ENCODE measurements at places on chromosomes 3 and 15. TPM values are rescaled to one million over a fixed set of nuclear protein-coding genes. Genes with fewer than 3 reads are reported as not detected.
A peak's percentile ranks its signal among the peaks of the same experiment; 100 is the strongest.

The VIPR1 gene
- 5.6 TPM for total RNA-seq

GRCh38 chr15:60370869-60371136 lies 27.0 kb downstream of the ANXA2 start:
- DNase-seq: no peak

- DNase-seq: no peak
Measured at GRCh38 chr3:194001-194400, 2.6 kb upstream of the CHL1 start.

The SAMMSON gene
- not detected for total RNA-seq

DNA sequence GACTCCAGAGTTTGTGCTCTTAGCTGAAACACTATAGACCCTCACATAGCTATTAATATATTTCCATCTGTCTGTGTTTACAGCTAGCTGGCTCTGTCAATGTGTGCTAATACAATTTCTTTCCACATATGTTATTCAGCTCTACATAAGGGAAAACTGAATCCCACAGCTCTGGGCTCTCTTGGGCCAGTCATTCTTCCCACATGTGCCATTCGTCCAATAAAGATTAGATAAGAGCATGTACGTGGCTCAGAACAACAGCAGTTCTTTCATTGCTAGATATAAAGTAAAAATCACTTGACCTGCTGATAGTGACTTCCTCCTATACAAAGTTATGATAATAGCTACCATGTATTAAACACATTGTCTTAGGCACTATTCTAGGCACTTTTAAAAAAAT lies 2.8 kb upstream of the ILDR1 start:
- peak; percentile 10 for DNase-seq

DNA sequence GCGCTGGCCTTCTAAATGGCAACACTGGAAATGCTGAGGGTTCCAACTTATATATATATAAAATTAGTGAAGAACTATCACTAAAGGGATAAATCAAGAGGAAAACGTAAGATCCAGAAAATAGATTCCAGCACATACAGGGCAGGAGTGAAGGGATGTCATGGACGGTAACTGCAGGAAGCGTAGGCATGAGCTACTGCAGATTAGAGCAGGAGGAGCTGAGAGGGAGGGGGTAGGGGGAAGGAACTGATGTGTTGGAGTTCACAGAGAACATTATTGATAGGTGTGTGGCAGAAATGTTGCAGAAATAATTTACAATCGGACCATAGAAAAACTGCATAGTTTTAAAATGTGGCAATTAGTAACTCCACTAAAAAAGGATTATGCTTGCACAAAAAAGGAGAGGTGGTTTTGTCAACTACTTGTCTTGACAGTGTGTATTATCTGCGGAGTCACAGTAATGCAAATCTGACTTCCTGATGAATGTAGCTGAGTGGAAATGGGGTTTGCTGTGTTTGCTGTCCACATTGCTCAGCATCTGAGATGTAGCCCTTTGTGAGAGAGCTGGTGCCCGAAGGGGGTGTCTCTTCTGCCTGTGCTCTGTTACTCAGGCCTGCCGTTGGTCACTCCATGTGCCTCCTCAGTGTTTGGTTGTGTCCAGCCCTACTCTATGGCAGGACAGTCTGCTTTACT lies 61.2 kb downstream of the PAK2 start:
- no peak for DNase-seq

DNA sequence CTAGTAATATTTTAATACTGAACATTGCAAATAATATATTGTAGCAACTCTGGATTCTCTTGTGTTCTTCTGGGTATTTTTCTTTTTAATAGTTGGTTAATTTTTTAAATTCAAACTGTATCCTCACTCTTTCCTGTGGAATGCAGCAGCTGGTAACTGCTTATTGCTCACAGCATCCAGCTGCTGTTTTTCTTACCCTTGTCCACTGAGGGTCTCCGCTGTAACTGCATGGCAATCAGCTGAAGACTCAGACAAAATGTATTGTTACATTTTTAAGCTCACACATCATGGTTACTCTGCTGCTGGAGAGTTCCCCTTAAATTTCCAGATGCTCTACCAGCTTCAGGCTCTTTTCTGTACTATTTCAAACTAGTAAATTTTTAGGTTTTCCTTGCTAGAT lies 227.6 kb downstream of the MBNL1 start:
- DNase-seq: no peak

The TMEM212 gene
- total RNA-seq: not detected

The CSPG4 gene
- total RNA-seq: 27.8 TPM

The TM6SF1 gene
- not detected for total RNA-seq

The NPAP1 gene
- total RNA-seq: 0.16 TPM

GRCh38 chr15:49686599-49686998 lies 65.8 kb downstream of the DTWD1 start:
- peak; percentile 93 for DNase-seq

GRCh38 chr3:177141471-177141870 lies 55.8 kb downstream of the TBL1XR1 start:
- DNase-seq: no peak

- no peak for DNase-seq
Measured at GRCh38 chr3:65042675-65043074, 354.9 kb upstream of the ADAMTS9 start.

DNA sequence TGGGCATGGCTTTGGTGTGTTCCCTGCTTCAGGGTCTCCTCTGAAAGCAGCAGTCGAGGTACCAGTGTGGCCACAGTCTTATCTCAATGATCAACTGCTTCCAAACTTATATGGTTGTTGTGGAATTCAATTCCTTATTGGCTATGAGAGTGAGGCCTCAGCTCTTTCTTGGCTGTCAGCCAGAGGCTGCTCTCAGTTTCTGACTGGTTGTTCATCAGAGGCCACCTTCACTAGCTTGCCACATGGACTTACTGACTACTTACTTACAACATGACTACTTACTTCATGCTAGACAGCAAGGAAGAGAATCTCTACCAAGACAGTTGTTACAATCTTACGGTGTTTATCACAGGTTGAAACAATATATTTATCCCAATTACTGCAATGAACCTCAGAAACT lies 789.2 kb downstream of the DIPK2A start:
- DNase-seq: no peak

The GREM1 gene
- 181 TPM for total RNA-seq

DNA sequence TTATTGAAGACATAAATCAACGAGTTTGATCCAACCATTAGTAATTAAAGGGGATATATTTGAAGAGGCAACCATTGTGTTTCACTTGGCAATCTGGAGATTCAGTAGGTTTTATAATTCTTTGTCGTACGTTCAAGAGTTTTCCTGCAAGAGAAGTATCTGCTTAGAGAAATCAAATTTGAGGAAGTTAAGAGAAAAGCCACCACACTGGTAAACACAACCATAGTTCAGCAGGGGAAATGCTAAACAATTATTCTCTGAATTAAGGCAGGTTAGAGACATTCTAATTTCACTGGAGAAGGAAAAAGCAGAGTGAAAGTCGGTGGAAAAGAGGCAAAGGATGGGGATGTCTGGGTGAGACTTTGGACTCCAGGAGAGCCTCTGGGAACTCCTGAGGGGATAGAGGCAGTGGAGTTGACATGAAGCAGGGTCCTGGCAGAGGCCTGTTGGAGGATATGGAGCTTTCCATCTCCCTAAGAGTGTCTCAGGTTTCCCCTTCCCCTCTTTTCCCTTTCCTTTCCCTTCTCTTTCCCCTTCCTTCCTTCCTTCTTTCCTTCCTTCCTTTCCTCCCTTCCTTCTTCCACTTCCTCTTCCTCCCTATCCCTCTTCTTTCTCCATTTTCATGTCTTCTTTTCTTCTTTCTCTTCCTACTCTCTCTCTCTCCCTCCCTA lies 26.5 kb downstream of the SPINK8 start:
- no peak for DNase-seq

The ITIH1 gene
- not detected for total RNA-seq

GRCh38 chr3:55771503-55771902 lies 284.4 kb upstream of the WNT5A start:
- DNase-seq: no peak

The WNT5A gene
- total RNA-seq: 42.4 TPM
